ENCODE measurements at places on chromosomes 1 and 21. TPM values are rescaled to one million over a fixed set of nuclear protein-coding genes. Genes with fewer than 3 reads are reported as not detected.

- DNase-seq: no peak
Measured at GRCh38 chr1:153364156-153364555, 6.5 kb downstream of the S100A9 start.

GRCh38 chr1:34754964-34755637, at the start of gene GJB5:
TSS of gene GJB5 (plus strand) at chr1:34755047. CDS start at chr1:34757331, 2,284 bp downstream.
- DNase-seq: no peak

TNFAIP8L2 gene
- not detected for total RNA-seq

GRCh38 chr21:46256501-46256994, 28.0 kb upstream of the LSS start:
- no peak for DNase-seq

- no peak for DNase-seq
Measured at GRCh38 chr1:71080230-71080738, 551 bp downstream of the ZRANB2 start.

Data from astrocyte (in vitro differentiated cells and primary cell).